ENCODE measurements at places on chromosomes 2 and 18.

DNA sequence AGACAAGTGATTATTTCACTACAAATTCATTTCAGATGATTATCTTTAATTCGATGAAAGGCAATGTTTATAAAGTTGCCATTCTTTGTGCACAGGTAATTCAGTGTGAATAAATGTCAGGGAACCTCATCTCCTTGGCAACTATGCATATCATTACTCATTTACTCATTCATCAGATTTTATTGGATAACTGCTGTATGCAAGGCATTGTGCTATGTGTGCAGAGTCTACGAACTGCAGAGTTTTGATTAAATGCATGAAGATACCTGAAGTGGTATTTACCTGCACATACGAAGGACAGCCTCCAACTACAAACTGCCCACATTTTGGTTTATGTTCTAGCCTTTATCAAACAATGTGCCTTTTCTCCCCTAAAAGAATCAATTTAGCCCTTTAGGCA, 3.5 kb downstream of the RND3 start:
- DNase-seq, result no peak

- DNase-seq, result no peak
Measured at GRCh38 chr2:226423498-226423960, 376.1 kb downstream of the IRS1 start.

DNA sequence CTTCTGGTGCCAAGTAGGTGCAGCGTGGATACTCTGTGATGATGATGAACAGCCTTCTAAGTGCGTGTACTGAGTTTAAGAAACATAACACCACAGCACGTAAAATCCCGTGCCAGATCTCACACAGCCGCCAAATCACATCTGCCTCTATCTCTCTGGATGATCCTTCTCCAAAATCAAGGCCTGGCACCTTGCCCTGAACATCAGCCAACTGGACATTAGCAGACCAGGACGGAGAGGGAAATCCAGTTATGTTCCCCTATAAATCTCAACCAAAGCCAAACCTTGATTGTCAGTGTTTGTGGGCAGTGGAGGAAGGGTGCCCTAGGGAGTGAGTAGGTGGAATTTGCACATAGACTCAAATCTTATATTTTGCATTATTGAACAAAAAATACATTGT, 164.3 kb downstream of the MIB1 start:
- no peak for DNase-seq

DNA sequence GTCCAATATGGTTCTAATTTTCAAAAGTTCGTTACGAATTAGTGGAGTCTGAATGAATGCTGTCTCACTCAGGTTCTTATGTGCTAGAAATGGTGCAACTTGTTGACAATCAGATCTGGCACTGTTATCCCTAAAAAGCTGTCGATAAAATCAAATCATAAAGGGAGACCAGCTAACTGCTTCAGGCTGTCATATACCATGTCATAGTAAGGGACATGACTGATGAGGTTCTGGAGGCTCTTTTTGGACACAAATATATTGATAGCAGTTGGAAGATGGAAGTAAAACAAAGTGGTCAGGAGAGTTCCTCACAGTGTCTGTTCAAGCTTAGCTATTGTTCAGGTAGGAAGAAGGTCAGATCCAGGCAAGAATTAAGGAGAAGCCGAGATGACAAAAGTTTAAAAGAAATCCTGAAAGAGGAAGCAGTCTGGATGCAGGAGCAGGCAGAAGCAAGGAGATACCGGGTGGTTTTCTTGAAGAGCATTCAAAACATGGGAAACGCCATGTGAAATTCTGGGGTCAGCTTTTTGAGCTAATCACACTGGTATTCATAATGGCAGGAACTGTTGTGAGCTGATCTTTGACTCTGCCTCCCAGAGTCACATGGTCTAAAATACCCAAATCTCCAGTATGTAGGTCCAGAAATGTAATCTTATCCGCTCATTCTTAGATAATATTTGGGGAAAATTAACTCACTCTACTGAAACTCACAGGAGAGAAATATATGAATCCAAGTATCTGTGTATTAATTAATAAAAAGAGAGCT, 9.4 kb upstream of the CAVIN2 start:
- no peak for DNase-seq

DNA sequence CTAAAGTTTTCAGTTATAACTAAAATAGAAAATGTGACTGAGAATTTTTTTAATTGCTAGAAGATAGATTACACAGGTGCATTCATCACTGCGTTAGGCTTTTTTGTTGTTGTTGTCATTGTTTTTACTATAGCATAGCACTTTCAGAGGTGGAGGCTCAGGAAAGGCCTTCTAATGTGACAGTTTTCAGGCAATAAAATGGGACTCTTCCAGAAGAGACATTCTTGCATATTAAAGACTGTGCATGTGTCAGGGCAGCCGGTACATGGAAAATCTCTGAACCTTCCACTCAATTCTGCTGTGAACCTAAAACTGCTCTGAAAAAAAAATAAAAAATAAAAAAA, 175.2 kb downstream of the METTL4 start:
- DNase-seq, result no peak

GRCh38 chr2:83900862-83901261, 558.2 kb downstream of the SUCLG1 start:
- DNase-seq, result no peak

DNA sequence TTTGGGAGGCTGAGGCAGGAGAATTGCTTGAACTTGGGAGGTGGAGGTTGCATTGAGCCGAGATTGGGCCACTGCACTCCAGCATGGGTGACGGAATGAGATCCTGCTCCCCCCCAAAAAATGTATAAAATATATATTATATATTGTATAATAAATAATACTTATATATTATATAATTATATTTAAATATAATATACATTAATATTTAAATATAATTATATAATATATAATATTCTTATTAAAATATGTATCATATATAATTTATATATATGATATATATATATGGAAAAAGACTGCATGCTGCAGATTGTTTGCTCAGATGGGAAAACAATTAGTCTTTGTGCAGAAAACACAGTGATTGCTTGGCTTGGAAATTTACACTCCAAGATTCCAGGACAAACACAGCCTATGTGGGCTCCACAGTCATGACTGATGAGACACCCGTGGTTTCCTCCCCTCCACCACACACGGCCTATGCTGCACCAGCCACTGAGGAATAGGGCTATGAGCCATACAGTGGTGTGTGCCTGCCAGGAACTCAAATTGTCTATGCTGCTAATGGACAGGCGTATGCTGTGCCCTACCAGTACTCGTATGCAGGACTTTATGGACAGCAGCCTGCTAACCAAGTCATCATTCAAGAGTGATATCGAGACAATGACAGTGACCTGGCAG, 30.0 kb downstream of the PMAIP1 start:
- DNase-seq, result no peak

GRCh38 chr2:74514368-74515270, at the start of gene TLX2:
TSS of gene TLX2 (plus strand) at chr2:74514450. CDS start at chr2:74514807, 357 bp downstream.
- DNase-seq, result no peak

Measured in NCI-H510A treated with DMSO at 0.1 percent for 48 hours (cell line).